ENCODE measurements at places on chromosomes 7 and 10.

DNA sequence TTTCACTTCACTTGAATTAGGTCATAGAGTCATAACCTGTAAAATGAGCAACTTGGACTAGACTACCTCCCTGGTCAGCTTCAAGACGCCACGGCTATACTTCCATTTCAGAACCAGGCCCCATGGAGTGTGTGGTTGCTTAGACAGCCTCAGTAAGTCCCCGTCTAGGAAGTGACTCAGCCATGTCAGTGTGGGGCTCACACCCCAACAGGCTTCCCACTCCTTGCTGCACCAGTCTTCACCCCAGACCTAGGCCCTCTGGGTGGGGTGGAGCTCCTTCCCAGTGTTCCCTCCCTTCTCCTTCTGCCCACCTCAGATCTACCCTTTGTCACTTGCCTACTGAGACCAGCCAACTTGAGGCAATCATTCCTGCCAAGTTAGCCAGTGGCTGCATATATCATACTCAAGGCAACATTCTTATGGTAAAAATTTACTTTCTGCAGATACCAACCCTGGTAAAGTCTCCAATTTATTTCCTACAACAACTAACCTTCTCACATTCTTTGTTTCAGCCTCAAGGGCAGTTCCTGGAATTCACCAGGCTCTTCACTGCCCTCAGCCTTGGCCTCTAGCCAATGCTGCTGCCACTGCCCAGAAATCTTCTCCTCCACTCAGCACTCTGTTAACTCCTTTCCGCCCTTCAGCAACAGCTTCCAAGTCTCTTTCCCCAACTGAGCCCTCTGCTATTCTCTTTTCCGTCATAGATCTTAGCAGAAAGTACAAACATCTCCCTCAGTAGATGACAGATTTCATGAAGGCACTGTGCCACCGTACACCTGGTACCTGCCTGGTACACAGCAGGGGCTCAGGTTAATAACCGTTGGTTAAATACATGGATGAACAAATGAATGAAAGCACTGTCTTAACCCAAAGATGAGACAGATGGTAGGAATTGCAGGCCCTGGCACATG lies 31.3 kb upstream of the ZNRF2 start:
- DNase-seq = peak; percentile 6

DNA sequence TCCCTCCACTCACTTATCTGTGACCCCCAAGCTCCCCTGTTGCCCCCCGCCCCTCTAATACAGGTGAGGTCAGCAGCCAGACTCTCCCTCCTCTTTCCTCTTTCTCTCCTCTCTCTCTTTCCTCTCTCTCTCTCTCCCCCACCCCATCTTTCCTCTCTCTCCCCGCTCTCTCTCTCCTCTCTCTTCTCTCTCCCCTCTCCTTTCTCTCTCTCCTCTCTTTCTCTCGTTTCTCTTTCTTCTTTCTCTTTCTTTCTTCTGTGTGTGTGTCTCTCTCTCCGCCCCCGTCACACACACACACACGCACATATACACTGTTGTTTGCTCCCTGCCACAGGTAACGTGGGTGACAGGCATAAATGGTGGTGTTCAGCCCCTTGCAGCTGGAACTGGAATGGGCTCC lies 37.2 kb upstream of the PSMG3 start:
- no peak for DNase-seq

DNA sequence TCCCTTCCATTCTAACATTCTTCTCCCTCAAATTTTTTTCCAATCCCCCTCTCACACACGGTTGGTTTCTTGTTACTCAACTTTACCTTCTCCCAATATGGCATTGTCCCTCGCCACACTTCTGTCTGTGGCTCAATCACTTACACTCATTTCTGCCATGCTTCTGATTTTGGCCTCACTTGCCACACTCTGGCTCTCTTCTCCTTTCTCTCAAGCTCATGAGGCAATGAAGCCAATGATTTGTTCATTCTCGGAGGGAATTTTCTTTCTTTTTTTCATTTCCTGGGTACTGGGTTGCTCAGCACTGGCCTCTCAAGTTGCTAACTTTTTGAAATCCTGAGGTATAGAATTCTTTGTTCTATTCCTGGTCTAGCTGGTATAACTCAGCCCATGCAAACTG lies 4.0 kb upstream of the MYOZ1 start:
- no peak for DNase-seq

DNA sequence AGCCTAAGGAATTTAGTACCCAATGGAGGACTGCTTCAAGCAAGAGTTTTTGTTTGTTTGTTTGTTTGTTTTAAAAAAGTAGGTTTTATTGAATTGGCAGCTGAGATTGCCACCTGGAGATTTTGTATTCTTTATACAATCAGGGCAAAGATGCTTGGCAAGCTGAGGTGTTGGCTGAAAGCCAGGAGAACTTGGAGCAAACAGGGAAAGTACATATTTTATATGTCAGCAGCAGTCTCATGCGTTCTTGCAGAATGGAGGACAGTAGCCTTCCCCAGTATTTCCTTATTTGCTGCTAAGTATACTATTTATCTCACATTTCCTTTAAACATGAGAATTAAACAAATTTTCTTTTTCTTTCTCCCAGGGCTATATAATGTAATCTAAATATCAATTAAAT lies 22.6 kb upstream of the ICA1 start:
- DNase-seq = no peak

- DNase-seq = no peak
Observed at GRCh38 chr10:95289003-95289920, 1.5 kb downstream of the PDLIM1 start.

- DNase-seq = no peak
Observed at GRCh38 chr7:112421666-112422486, 28.4 kb upstream of the IFRD1 start.

Data from stimulated activated CD4-positive, alpha-beta T cell treated with anti-CD3 and anti-CD28 coated beads, Interleukin-1b, Interleukin-23, amount 100 ng/mL, for 48 hours (primary cell).